ENCODE measurements at places on chromosomes 1 and 21.
A peak's percentile ranks its signal among the peaks of the same experiment; 100 is the strongest.

DNA sequence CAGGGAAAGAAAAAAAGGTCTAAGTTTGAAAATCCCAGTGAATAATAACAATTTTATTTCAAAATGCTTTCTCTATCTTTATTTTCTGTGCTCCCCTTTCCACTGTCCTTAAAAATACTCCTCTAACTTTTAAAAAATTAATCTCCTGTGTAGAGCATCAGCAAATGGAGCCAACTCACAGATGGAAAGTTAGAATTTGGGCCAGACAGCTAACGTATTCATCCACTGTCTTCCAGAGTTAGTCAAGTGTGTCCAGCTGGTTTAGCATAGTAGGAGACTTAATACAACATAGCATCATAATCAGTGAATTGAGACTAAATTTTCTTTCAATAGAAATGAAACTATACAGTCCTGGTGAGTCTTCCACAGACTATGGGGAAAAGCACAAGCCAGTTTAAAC, 419.0 kb upstream of the LRRC7 start:
- peak; percentile 41 for DNase-seq

- no peak for DNase-seq
These were observed 4.9 kb upstream of the ZNF644 start for GRCh38 chr1:91026777-91027176.

DNA sequence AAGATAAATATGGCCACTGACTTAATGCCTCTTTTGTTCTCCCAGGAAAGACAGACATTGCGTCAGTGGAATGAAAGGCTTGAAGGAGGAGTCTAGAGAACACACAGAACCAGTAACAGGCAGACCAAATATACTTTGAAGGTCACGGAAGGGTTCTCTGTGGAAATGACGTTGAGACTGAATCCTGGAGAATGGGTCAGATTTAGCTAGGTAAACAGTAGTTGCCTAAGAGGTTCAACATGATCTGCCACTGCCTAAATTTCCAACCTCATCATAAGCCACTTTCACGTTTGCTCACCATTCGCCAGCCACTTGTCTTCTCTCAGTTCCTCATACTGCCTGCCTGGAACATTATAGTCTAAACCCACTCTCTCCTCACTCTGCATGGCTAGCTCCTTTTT, 20.5 kb downstream of the PLA2G4A start:
- no peak for DNase-seq

DNA sequence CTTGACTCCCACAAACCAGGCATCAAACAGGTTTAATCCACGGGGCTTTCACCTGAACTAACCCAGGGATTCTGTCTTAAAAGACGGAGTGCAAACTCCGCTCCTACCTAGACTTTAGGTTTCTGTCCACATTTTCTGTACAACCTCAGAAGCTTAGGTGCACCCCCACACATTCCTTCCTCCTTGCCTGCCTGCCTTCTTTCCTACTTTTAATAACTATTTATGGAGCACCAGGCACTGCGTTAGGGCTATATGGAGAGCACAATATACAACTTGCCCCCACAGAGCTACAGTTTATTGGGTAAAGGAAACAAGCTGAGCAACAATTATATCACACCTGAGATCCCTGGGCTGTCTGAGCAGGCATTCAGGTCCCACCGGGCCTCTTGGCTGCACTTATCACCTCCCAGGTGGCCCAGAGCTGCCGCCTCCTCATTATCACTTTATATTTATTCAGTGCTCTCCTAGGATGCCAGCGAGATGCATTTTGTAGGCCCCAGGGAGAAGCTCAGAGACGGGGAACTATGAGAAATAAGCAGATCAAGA, 64.1 kb downstream of the DNTTIP2 start:
- no peak for DNase-seq

DNA sequence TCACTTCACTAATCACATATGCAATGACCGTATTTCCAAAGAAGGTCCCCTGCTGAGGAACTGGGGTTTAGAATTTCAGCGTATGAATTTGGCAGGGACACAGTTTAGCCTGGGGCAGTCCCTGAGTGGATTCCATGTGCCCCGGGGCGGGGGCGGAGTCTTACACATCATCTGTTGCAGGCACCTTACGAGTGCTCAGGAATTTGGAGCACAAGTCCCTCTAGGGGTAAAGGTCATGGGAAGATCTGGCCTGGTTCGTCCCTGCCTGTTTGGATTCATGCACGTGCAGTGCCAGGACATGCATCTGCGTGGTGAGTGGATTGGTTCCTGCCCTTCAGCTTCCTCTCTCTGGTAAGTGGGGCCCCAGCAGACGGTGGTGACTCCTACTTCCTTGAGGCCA, 208.3 kb upstream of the C1orf174 start:
- no peak for DNase-seq

DNA sequence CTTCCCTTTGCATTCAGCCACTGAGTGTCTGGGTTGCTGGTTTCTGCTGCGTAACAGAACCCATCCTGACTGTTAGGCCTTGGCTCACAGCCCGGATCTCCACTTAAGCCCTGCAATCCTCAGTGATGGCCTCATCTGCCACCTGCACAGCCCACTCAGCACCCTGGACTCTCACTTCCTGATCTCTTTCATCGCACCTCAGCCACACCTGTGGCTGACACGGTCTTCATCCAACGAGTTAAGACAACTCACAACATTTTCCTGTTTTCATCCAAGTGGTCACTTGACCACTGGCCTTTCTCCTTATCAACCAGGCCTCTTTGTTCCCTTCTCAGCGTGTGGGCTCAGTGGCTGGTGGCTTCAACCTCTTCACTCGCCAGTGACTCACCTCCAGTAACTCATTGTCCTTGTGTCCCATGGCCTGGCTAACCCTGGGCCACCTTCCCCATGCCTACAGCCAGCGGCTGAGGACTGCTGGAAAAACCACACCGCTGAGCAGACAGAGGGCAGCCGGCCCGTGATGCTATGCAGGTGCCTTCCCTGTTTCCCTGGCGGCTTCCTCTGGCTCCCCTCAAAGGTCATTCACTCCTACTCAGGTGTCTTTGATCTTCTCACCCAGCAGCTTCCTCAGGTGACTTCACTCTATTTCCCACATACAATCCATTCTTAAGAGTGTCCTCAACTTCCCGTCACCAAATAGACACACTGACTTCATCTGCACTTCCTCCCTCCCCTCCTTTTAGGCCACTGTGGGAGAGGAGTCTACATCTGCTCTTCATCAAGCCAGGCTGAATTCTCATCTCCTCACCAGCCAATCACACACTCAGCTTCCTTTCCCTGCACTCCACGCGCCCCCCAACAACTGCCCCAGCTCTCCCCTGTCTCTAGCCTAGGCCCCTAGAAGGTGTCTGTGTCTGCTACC, 19.9 kb upstream of the EDN2 start:
- DNase-seq, result no peak

DNA sequence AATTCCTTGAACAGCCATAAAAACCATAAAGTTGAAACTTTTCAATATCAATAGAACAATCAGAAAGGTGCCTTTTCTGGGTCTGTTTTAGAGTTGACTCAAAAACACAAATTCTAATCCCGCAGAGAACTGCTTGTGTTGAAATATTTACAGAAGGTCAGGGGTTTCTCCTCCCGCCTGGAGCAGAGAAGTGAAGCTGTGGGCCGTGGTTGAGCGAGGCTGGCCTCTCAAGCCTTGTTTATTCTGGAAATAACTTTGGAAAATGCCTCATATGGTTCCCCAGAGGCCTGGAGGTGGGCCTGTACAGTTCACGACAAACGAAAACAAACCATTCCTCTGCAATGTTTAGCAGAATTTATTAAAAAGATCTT, 90.8 kb upstream of the ERRFI1 start:
- peak; percentile 82 for DNase-seq

- DNase-seq, result peak; percentile 64
These were observed 1.1 kb downstream of the EEIG2 start for GRCh38 chr1:108560874-108561459.

DNA sequence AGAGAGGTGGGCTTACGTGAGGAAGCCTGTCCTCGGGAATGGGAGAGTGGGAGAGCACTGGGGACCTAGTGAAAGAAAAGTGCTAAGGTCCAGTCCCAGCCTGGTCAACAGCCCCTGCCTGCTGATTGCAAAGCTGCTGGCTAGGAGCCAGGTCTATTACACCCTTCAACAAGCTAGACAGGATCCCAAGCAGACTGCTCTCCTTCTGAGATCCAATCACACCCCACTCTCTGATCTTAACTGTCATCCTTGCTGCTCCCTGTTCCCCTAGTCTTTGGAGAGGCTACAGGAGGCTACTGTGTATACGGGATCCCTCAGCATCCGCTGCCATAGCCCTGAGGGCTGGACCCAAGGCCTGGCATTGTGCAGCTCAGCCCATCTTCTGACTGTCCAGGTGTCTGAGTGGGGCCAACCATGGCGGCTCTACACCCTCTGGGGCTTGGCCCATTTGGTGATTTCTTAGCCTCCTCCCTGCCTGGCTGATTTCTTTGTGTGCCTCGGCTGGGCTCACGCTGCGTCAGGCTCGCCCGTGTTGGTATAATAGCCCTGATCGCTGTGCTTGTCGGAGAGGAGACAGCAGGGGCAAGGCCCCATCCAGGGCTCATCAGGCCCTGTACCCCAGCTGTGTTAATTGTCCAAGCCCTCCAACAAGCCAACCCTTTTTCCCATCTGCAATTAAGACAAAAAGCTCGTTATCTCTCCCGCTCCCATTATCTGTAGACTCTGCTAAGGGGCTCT, 43.9 kb downstream of the NAV1 start:
- no peak for DNase-seq

DNA sequence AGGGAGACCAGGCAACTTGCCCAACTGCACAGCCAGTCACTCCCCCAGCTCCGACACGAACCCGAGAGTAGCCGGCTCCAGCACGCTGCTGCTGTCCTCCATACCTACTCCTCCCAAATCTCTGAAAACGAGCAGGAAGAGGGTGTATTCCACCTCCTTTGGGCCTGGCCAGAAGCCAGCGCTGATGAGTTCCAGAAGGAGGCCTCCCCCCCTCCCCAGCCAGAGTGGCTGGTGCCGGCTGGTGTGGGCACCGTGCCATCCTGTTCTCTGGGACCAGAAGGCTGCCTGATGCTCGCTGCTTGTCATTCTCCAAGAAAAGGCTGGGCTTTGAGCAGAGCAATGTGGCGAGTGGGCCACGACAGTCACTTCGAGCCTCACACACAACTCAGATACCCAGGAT, 22.2 kb downstream of the KCNN3 start:
- DNase-seq, result peak; percentile 78

- no peak for DNase-seq
These were observed 193.5 kb upstream of the SAMSN1 start for GRCh38 chr21:14739590-14739989.

- DNase-seq, result no peak
These were observed 147.4 kb downstream of the ZNF281 start for GRCh38 chr1:200262326-200262965.

DNA sequence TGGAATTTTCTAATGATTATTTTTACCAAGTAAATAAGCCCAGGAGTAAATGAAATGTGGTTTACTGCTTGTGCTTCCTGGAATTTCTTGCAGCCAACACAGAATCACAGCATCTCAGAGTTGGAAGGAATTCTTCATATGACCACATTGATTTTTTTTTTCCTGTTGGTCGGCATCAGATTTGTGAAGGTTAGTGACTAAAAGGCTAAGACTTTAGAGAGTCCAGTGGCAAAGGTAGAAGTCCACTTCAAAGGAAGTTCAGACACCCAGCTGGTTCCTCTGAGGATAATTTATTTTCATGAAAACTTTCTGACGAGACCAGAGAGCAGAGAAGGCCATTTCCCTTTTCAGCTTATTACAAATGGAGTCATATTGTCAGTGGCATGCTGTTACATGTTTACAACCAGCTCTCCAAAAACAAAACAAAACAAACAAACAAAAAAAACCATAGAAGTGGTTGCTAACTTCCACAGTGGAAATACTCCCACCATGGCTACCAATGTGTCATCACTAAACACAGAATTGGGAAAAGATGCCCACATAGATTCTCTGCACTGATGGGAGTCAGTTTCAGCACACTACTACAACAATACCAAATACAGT, 77.2 kb upstream of the CDC42BPA start:
- no peak for DNase-seq

GRCh38 chr1:199246716-199247115, 607.9 kb downstream of the PTPRC start:
- DNase-seq, result no peak

GRCh38 chr1:70720109-70720508, 309.0 kb downstream of the CTH start:
- DNase-seq, result no peak

DNA sequence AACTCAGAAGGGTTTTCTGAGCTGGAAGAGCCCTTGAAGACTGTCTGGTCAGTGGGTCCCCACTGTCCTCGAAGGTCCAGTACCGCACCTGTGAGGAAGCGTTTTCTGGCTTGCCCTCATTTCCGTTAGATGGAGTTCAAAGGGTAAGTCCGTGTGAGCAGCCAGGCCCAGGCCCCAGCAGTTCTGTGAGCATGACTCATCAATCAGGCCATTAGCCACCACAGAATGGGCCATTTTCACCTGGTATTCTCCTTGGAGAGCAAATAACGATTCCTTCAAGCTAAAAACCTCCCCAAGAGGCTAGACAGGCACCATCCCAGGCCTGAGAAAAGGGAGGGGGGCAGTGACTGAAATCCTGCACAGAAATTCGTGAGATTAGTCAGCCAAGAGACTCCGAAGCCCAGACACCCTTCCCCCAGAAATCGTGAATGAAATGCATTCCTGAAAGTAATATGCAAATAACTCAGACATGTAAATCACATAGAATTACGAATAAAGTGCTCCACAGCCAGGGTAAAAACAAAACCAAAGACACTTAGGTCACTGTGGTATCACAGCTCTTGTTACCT, 66.0 kb downstream of the BCAR3 start:
- no peak for DNase-seq

GRCh38 chr1:163875200-163875926, 553.6 kb downstream of the NUF2 start:
- DNase-seq, result peak; percentile 38

DNA sequence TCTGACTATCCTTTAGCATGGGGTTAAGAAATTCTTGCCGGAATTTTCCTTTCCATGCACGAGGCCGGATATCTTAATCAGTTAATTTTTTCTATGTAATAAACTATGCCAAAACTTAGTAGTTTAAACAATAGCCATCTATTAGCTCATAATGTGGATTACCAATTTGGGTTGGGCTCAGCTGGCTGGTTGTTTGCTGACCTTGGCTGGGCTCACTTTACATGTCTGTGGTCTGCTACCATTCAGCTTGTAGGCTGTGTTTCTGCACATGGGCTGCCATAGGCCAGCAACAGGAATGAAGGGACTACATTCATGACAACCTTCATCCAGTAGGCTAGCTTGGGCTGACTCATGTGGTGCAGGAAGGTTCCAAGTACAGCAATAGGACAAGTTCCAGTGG, 56.0 kb upstream of the NTPCR start:
- DNase-seq, result no peak

- DNase-seq, result peak; percentile 22
These were observed 347.8 kb downstream of the DUSP10 start for GRCh38 chr1:221394011-221394544.

GRCh38 chr1:218339267-218339831, 5.8 kb upstream of the TGFB2 start:
- no peak for DNase-seq

- no peak for DNase-seq
These were observed 908 bp downstream of the DDI2 start for GRCh38 chr1:15618077-15618654.

- DNase-seq, result no peak
These were observed 23.0 kb downstream of the CFAP74 start for GRCh38 chr1:1980467-1981141.
